ENCODE measurements at places on chromosomes 12 and 14.

DNA sequence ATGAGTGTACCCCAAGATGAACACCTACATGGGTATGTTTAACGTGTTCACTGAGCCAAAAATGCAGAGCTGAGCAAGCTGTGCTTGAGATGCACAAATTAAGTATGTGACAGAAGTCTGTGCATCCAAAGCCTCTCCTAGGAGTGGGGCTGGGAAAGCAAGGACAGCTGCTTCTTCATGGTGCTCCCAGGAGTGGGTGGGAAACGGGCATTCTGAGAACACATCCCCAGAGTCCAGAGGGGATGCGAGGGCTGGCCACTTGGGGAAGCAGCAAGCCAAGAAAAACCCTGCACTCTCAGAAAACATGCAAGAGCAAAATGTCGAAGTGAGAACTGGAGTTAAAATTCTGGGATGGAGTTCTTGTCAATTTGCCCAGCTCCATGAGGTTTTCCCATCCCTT lies 414.3 kb downstream of the BCAT1 start:
- no peak for DNase-seq

- no peak for DNase-seq
These were observed 19.3 kb downstream of the NFKBIA start for GRCh38 chr14:35385042-35385839.

GRCh38 chr12:112097641-112098040 lies 10.9 kb downstream of the NAA25 start:
- no peak for DNase-seq

DNA sequence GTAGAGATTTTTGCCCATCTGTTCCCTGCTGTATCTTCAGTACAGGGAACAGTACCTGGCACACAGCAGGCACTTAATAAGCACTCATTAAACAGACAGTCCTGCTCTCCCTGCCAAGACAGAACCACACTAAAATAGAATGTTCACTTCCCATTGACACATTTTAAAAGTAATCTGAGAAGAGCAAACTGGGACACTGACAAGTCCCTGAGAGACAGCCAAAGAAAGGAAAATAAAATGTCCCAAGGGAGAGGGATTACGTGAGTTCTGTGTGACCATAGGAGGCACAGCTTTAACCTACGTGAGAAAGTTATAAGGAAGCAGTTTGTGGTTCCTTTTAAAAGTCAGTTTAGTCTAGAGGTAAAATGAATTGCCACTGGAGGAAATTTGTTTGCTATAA lies 43.9 kb upstream of the SYCP3 start:
- DNase-seq, result no peak

- no peak for DNase-seq
These were observed 119.3 kb downstream of the NTN4 start for GRCh38 chr12:95671265-95671664.

GRCh38 chr12:44497044-44497443 lies 379.1 kb downstream of the NELL2 start:
- no peak for DNase-seq

- peak; percentile 34 for DNase-seq
These were observed 37.0 kb upstream of the NT5DC3 start for GRCh38 chr12:103877934-103878510.

DNA sequence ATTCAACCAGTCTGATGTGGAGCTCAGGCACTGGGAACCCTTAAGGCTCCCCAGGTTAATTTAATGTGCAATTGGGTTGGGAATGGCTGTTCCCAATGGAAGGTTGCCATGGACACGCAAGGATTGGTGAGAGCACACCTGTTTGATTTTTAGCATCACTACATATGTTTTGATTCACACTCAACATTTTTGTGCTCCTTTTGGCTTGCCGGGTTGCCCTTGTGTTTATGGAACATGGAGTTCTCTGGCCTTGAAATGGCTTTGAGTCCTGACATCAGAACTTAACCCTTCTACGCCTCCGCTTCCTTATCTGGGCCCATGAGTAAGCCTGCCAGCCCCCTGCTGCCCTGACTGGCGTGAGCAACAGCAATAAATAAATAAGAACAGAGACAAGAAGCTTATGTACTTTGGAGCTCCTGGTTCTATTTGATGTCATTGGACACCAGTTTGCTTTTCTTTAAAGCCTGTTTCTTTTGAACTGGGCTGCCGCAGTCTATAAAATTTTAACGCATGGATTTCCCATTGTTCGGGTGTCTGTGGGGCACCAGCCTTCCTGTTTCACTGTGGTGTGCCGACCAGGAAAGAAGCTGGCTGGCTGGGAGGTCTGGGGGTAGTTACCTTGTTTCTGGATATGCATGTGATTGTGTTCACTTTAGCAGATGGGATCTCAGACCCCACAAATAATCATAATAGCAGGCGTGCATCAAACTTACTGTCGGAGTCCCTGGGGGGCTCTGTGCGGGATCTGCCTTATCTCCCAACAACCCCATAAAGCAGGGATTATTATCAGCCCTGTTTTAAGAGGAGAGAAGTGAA lies 27.8 kb downstream of the TBX3 start:
- DNase-seq, result no peak

DNA sequence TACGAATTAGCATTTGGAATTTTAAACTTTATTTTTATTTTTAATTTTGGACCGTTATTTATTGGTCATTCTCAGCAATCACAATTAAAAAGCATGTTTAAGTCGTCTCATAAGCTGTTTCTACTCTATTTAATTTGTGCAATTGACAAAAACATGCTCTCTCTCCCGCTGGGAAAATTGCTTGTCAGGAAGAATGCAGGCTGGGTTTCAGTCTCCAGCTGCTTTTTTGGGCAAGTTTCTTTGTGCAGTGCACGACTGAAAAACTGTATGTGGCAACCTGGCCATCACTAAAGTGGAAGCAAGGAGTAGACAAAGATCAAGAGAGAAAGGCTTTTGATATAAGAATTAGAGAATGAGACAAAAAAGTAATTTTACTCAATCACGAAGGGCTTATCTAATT lies 941.5 kb upstream of the MDGA2 start:
- DNase-seq, result no peak

- DNase-seq, result no peak
These were observed 71.2 kb downstream of the LGMN start for GRCh38 chr14:92677087-92677668.

DNA sequence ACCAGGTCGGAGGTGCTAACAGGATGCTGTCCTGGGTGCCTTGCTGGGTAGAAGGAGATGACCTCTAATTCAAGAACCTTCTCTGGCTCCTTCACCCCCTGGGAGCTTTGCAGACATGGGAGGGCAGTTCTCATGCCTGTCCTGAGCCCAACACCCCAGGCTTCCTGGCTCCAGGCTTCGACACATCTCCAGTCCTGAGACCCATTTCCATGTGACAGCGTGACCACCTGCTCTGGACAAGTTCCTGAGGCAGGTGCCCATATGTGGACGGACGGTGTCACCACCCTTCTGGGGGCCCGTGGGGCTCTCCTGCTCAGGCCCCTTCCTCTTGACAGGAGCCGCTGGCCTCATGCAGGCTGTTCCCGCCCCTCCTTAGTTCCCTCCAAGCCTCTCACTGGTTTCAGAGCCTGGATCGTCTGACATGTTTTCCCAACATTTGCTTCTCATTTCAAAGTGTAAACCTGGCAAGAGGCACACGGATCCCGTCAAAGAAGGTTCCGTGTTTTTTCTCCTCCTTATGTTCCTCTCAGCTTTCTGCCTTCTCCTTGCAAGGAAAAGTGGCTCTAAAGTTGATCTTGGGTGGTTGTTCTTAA lies 291.9 kb upstream of the RTL1 start:
- DNase-seq, result no peak

DNA sequence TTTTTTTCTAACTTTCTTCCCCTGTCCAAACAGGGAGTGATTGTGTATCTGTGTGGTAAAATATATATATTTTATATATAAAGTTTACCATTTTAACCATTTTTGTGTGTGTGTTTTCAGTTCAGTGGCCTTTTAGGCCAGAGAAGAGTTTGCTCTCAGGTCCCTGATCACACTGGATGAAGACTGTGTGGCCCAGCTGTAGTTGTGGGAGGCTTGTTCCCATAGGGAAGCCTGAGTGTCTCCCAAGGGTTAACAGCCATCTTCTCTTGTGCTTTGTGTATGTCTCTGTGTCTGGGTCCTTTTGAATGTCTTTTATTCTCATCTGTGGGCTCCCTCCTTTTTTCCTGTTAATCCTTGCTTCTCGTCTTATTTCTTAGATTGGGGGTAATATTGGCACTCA lies 23.4 kb downstream of the CGRRF1 start:
- DNase-seq, result no peak

GRCh38 chr12:116346222-116346621 lies 68.7 kb upstream of the MED13L start:
- DNase-seq, result no peak

- no peak for DNase-seq
These were observed 769.8 kb downstream of the C12orf50 start for GRCh38 chr12:87259391-87259790.

DNA sequence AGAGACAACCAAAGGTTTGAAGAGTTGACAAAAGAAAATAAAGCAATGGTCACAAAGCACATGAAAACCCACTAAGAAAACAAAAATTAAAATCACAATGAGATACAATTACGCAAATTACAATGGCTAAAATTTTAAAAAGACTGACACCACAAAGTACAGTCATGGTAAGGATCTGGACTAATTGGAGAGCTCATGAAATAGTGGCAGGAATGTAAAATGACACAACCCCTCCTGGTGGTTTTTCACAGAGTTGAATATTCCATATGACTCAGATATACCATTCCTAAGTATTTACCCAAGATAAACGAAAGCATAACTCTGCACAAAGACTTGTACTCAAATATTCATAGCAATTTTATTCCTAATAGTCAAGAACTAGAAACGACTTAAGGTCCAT lies 65.9 kb downstream of the NOVA1 start:
- DNase-seq, result no peak

GRCh38 chr12:102722147-102722546 lies 194.9 kb downstream of the PAH start:
- no peak for DNase-seq

DNA sequence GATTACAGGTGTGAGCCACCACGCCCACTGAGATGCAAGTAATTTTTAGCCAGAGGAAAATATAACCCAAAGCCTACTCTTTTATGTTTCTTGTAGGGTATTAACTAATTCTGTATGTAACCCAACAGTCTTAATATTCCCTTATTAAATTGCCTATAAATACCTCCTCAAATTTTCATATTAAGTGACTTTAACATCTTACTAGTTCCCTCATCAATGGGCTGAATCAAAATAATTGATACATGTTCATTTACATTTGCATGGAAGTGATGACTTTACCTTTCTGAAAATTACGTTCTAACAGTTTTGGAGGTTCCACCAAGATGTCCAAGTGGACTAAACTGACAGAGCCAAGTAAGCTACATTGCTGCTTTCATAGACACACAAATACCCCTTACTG lies 3.1 kb downstream of the SOS2 start:
- DNase-seq, result no peak

GRCh38 chr12:104596898-104597843 lies 140.4 kb downstream of the CHST11 start:
- DNase-seq, result no peak

GRCh38 chr14:94571395-94571794 lies 9.8 kb upstream of the SERPINA5 start:
- no peak for DNase-seq

DNA sequence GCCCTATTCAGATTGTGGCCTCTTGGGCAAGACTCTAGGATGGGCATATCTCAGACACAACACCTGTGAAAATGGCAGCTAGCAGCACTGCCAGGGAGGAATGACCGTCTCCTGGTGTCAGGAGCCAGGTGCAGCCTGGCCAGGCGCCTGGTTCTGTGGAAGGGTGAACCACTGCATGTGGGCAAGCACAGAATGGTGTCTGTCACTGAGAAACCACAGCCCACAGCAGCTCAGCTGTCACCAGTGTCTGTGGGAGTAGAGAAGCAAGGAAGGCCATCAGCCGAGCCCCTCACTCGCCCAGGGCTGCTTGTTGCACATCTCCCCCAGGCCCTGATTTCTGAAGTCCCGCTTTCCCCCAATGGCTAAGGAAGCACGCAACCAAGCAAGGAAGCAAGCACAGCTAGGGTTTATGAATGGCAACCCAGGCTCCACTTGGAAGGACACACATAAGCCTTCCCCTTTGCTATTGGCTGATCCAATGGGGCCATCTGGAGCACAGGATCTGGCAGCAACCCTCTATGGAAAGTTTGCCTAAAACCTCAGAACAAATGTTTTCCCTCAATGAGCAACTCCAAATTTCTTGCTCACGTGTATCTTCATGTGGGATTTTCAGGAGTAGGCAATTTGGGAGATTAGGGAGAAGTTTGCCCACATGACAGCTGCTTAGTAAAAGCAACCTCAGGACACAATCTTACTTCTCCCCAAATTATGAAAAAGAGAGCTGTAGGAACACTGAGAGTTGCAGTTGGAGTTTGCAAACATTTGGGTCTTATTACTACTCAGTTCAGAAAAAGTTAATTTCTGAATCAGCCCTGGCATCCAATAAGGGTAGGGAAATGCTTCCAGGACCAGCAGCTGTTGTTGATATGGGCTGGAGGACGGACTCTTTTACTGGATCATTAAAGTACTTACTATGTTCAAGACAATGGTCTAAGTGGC lies 44.7 kb downstream of the GPHB5 start:
- DNase-seq, result no peak

- DNase-seq, result no peak
These were observed 8.8 kb downstream of the BDKRB1 start for GRCh38 chr14:96264853-96265252.

GRCh38 chr14:104429291-104429861 lies 150.2 kb upstream of the C14orf180 start:
- DNase-seq, result no peak

DNA sequence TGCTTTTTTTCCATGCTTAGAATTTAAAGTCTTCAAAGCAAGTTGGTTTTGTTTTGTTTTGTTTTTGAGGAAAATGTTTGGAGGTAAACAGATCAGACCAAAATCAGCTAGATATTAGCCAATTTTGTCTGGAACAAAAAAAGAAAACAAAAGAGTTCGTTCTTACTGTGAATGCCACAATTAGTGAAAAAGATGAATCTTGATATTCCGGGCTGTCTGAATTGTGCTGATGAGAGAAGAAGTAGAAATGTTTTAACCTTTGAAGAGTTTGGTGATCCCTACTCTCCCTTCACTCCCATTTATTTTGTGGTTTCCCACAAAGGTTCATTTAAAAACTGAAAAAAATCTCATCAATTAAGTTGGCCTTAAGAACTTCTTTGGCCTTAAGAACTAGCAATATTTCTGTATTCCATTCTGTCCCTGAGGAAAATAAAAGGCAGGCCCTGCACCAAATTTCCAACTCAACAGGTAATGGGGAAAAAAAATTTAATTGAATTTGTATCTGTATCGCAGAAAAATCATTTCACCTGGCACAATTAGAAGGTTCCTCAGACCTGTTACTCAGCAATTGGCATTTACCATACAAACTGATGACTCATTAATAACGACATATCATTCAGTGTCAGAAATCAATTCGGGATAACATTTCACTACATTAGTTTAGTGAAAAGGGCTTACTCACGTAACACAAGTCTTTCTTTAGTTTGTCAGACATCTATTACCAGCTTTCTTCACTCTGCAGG lies 562 bp upstream of the GLIPR1L2 start:
- DNase-seq, result no peak

GRCh38 chr12:53560351-53560750 lies 53.1 kb upstream of the NPFF start:
- DNase-seq, result no peak

- DNase-seq, result no peak
These were observed 34.4 kb downstream of the PROX2 start for GRCh38 chr14:74841230-74842207.
